Glutamatergic neuron (in vitro differentiated cells): ENCODE measurements at places on chromosomes 6 and 20.

GRCh38 chr6:133456944-133457343 is 215.8 kb downstream of the EYA4 start:
- no peak for DNase-seq

GRCh38 chr20:57220337-57221145 is 45.9 kb downstream of the BMP7 start:
- DNase-seq: no peak

- DNase-seq: no peak
These were observed 12.1 kb downstream of the HIVEP2 start for GRCh38 chr6:142932889-142933288.

DNA sequence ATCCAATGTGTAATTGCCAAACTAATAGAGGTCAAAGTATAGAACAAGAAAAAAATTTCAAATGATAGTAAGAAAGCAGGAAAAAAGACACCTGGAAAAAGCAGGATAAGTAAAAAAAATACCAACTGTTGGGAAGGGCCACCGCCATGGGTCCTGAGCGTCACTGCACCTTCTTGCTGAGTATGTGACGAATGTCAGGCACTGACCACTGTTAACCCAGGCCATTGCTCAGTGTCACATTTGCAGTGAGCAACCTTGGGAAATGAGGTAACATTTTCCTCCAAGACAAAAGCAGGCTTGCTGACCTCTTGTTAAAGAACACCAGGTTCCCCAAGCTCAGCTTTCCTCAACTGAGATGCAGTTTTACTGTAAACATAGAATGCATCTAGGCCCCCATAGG is 15.6 kb upstream of the RPS6KA2 start:
- no peak for DNase-seq

- DNase-seq: peak; percentile 86
These were observed 17.1 kb upstream of the HMGN4 start for GRCh38 chr6:26520850-26521599.

GRCh38 chr6:15901141-15902115 is 227.5 kb upstream of the MYLIP start:
- no peak for DNase-seq

GRCh38 chr6:69816569-69816968 is 19.8 kb upstream of the LMBRD1 start:
- no peak for DNase-seq

GRCh38 chr6:136831873-136832562 is 9.6 kb downstream of the PEX7 start:
- no peak for DNase-seq

- DNase-seq: no peak
These were observed 216.8 kb downstream of the TMEM242 start for GRCh38 chr6:157106487-157106886.

DNA sequence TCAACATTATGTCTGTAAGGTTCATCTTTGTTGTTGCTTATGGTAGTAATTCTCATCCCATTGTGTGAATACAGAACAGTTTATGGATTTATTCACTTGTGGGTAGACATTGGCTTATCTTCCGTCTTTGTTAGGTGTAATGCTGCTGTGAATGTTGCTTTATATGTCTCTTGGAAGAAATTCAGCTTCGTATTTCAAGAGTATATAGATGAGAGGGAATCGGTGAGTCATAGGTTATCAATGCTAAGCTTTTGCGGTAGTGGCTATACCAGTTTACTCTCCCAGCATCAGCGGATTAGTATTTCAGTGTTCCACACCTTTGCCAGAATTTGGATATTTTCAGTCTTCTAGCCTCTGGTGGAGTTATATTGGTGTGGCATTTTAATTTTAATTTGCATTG is 77.8 kb downstream of the ZFAND3 start:
- no peak for DNase-seq

DNA sequence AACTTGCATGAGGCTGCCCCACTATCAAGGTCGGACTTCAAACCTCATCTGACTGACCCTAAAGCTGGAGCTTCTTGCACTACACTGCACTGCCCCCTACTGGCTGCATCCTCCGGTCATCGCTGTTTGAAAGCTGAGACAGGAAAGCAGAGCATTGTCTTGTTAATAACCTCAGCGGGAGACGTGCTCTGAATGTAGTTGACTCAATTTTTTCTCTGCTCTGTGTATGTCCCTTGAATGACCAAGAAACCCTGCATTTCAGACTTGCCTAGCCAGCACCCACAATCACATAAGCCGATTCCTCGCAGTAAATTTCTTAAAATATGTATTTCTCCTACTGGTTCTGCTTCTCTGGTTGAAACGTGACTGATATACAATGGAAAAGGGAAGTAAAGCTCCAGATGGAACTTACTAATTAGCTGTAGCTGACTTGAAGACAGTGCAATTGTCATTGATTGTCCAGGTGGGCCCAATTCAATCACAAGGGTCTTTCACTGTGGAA is 27.8 kb downstream of the TCF21 start:
- peak; percentile 99 for DNase-seq

- no peak for DNase-seq
These were observed 32.3 kb upstream of the LGSN start for GRCh38 chr6:63352069-63352543.

DNA sequence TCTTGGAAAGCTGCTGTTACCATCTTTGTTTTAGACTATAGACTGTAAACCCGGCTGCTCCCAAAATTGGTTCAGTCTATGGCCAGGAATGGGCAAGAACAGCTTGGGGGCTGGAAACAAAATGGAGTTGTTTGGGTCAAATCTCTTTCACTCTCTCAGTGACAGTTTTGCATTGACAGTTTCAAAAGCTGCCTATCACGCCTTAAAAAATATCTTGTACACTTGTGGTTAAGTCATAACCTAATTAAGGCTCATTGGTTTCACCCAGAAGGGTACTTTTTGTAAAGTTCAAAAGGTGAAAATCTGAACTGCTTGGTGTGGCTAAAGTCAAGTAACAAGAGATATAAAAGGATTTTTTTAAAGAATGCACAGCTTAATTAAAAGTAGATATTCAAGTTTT is 76.1 kb upstream of the PRL start:
- DNase-seq: no peak

- no peak for DNase-seq
These were observed 42.3 kb downstream of the GNAS start for GRCh38 chr20:58894652-58895447.

DNA sequence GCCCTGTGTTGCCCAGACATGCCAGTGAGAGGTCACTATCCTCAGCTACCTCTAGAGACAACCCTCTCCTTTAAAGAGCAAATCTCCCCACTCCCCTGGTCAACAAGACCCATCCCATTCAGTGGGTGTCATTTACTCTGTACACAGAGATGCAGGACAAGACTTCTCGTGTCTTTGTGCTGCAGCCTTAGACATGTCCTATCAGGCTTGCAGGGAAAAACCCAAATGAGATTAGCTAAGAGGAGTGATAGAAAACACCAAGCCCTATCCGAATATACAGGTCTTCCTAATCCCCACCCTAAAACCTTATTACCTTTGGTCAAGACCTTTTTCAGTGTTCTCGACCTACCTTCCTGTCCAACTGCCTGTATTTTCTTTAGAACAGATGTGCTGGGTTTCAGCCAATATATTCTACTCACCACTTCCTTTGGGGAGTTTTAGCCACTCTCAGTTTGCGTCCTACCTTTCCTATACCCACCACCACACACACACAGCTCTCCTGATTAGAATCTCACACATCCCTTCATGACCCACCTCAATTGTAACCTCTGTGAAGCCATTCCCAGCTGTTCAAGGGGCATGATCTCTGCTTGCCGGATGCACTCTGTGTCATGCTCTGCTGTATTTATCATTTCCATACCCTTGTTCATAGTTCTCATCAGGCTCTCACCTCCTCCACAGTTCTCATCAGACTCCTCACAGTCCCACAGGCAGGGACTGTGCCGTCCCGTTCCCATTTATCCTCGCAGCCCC is 39.7 kb downstream of the TRAM2 start:
- DNase-seq: no peak

DNA sequence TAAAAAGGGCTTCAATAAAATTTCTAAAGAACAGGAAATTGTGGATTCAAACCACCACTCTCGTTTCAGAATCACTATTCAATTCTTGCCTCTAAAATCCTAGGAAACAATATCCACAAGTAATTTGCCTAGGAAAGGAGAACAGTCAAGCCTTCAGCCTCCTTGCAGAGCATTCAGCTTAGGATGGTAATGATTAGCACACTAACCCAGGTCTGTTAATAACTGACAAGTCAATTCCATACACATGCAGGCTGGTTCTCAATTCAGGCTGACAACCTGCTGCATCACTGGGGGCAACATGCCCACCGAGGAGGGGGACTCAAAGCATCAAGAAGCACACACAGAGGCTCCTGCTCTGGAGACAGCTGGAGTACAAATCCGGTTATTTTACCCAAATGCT is 57.6 kb downstream of the GMDS start:
- DNase-seq: no peak

DNA sequence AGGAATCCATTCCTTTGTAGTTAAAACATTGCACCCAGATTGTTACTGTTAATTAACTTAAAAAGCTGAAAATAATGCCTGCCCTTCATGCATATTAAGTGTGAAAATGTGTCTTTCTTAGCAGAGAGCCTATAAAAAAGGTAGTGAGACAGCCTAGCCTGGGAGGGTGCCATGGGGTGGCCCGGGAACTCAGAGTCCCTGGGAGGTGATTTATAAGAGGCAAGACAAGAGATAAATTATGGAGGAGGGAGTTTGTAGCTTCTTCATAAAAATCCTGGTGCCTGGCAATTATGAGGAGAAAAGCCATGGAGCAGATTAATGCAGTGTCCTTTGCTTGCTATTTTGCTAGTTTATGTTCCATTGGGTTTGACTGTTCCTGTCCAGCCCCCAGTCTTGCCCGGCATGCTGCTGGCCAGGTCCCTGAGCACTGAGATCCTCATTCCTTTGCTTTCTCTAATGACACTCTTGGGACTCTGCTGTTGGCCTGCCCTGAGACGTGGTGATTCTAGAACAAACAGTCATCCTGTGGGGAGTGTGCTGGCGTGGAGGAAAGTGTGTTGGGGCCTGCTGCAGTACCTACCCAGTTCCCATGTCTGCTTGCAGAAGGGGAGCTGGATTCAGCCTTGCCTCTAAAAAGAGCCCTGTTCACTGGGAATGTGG is 4.2 kb downstream of the MLN start:
- no peak for DNase-seq

- no peak for DNase-seq
These were observed 28.3 kb downstream of the DUSP22 start for GRCh38 chr6:320351-321157.

- DNase-seq: no peak
These were observed 36.1 kb downstream of the NUS1 start for GRCh38 chr6:117711369-117711768.

- DNase-seq: no peak
These were observed 81.1 kb downstream of the STMND1 start for GRCh38 chr6:17182961-17183360.

DNA sequence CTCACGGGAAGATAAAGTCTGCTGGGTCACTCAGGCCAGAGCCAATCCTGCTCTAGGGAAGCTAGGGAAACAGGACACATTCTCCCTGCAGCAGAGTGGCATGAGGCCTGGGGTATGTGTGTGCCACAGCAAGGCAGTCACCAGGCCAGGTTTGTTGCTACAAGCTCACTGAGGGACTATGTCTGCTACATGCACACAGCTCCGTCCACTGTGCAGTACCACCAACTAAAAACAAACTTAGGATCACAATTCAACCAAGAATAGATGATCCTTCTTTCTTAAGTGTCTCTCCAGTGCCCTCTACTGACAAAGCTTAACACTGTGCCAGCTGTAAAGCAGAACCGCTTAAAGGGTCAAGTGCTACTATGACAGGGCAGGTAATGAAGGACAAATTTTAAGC is 192.5 kb downstream of the PTPRK start:
- no peak for DNase-seq

- no peak for DNase-seq
These were observed 39.8 kb upstream of the TGM3 start for GRCh38 chr20:2255926-2256531.

DNA sequence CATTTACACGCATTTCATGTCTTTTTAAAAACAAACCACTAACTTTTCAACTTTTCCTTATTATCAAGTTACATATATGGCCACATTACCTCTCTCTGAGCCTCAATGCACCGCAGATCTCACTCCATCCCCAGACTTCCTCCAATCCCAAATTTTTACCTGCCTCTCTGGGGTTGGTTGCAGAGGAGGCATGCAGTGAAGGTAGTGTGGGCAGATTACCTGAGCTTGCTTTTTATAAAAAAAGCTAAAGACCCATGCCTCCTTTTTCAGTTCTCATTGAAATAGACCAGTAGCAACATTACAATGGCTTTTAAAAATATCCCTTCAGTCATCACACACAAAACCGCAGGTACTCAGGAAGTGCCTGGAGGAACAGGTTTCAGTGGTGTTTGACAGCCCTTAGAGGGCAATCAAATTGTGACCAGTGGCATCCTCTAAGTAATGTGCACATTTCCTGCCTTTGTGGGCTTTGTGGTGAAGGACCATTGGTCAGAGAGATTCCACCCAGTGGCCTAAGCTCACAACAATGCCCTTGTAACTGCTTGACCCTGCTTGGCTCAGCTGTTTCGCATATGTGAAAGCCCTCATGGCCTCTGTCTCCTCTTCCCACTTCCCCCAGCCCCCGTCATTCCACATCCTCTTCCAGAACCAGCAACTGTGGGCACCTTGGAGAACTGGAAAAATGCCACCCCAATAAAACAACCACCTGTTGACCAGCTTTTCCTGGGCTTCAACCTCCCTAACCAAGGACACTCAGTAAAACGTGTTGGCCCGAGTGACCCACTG is 30.2 kb upstream of the IL17A start:
- DNase-seq: no peak

GRCh38 chr6:22878324-22878701 is 308.9 kb downstream of the HDGFL1 start:
- DNase-seq: no peak

DNA sequence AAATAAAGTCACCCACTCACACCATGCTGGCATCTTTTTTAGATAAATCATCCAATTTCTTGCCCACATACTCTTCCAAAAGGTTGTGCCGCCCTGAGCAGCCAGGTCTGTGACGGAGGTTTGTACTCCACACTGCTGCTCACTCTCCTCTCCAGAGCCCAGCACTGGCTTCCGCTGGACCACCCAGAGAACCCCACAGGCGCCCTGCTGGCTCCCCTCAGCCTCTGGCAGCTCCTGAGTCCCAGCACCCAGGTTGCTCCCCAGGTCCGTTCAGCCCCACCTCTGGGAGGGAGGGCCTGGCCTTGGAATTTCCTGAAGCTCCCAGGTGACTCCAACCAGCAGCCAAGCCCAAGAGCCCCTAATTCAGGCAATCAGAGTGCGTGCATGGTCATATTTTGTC is 131.7 kb upstream of the CST7 start:
- no peak for DNase-seq

- no peak for DNase-seq
These were observed 65.9 kb downstream of the FAM184A start for GRCh38 chr6:119012521-119012920.

- no peak for DNase-seq
These were observed 14.2 kb downstream of the VAPB start for GRCh38 chr20:58403272-58403671.

DNA sequence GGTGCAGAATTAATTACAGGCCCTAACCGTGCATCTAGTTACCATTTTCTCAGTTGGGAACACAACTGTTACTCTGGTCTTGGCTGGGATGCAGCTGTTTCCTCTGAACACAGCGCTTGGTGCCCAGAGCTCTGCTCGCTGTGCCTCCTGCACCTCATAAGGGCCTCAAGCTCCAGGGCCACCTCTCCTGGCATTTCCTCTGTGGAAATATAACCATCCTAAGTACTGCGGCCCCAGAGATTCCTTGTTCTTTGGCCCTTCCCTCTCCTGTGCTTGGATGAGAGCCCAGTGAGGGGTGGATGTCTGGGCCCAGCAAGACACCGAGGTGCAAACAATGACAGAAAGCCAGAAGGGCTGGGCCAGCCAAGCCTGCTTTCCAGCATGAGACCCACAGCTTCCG is 169.9 kb upstream of the CST7 start:
- DNase-seq: no peak
